EL (cell line): ENCODE measurements at places on chromosomes 2 and 18.

- DNase-seq: no peak
Measured at GRCh38 chr2:95390272-95390880, 12.1 kb upstream of the FAHD2A start.

DNA sequence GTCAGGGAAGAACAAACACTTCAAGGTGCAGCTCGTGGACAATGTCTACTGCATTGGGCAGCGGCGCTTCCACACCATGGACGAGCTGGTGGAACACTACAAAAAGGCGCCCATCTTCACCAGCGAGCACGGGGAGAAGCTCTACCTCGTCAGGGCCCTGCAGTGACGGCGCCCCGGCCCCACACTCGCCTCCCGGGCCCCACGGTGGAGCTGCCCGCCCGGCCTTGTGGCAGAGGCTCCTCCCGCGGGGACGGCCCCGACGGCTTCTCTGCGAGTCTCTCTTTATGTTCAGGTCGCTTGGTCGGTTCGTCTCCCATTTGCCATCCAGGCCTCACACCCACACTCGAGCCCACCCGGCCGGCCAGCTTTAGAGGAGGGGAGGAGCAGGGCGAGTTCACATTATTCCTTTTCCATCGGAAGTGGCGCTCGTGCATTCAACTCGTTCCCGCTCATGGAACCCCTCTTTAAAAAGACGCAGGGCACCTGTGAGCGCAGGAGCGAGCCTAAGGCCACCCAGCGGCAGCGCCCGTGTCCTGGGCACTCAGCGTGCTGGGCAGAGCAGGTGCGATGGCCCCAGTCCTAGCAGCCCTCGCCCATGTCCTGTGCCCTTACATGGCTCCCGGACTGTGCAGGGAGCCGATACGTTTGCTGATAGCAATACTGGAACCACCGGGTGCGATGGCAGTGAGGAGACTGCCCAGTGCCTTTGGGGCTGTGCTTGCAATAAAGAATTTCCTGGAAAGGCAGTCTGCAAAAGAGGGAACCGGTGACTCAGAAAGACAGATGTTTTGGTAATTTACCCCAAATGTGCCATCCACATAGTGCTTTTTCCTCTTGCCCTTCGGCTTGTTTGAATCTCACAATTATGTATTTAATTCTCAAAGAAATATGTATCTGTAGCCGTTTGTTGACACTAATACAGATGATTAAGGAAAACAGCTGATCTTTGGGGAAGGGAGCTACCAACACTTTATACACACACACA is 148.6 kb downstream of the NCK2 start:
- peak; percentile 8 for DNase-seq

GRCh38 chr2:46557788-46558187 is 78.4 kb downstream of the TMEM247 start:
- no peak for DNase-seq

GRCh38 chr2:227183657-227184367 is 19.4 kb downstream of the COL4A3 start:
- DNase-seq: peak; percentile 44

- DNase-seq: no peak
Measured at GRCh38 chr18:48954886-48955819, 4.4 kb upstream of the SMAD7 start.

- DNase-seq: no peak
Measured at GRCh38 chr2:127859712-127860085, 1.7 kb upstream of the POLR2D start.
